ENCODE measurements at places on chromosomes 16 and 17.

GRCh38 chr17:19239544-19239943 lies 2.4 kb downstream of the EPN2 start:
- DNase-seq, result no peak

DNA sequence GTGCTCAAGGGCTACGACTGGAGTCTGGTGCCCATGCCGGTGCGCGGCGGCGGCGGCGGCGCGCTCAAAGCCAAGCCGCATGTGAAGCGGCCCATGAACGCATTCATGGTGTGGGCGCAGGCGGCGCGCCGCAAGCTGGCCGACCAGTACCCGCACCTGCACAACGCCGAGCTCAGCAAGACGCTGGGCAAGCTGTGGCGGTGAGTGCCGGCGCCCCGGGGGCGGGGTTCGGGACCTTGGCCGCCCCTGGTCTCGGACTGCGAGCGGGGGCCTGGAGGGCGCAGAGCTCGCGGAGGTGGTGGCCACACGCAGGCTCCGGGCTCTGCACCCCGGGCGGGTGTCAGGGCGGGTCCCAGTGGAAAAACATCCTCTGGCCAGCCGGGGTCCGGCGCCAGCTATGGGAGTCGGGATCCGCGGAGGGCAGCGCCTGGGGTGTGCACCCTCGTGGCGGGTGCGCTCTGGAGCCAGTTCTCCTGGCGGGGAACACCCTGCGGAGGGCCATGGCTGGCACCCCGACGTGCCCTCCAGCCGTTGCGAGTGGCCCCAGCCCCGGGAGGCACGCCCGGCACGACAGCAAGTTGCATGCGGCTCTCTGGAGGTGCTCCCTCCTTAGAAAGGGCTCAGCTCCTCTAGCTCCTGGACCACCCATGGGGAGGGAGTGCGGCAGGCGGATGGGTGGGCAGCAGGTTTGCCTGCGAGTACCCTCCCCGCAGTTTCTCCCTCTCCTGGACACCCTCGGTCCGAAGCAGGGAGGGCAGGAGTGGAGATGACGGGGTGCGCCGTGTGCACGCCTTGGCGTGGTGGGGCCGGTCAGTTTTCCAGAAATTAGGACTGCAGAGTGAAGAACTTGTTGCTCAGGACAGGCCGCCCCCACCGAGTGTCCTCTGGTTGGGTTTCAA lies 824 bp downstream of the SOX8 start:
- DNase-seq, result no peak

DNA sequence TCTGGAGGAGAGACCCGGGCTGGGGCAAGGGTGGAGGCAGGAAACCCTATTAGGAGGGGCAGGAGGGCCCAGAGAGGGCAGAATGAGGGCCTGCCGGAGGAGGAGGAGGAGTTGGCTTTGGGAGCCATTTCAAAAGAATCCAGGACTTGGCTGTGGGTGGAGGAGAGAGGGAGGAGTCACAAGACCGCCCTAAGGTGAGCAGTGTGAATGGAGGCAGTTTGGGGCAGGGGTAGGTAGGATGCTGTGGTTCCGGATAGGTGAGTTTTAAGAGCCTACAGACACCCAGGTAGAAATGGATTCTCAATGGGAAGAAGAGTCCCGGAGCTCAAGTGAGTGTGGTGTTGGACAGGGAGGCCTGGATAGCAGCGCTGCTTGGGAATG lies 80.3 kb downstream of the ARHGAP23 start:
- no peak for DNase-seq

DNA sequence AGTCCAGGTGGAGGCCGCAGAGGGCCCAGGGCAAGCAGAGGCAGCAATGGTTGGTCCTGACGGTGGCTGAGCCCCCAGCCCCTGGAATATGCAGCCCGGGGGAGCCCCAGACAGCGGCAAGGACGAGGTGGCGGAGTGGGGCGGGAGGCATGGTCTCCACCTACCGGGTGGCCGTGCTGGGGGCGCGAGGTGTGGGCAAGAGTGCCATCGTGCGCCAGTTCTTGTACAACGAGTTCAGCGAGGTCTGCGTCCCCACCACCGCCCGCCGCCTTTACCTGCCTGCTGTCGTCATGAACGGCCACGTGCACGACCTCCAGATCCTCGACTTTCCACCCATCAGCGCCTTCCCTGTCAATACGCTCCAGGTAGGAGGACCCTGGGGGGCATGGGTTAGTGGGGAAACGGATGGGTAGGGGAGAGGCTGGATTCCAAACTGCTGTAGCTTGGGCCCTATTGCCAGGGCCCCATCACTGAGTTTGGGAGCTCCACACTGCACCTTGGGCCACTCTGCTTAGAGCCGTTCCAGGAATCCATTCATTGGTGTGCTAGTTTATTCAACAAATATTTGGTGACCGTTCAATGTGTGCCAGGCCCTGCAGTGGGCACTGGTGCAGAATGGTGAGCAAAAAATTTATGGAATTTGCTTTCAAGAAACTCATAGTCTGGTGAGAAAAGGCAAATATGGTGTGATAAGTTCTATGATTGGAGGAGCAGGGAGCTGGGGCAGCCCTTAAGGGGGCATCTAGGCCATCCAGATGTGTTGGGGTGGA lies 3.8 kb downstream of the RASL10B start:
- DNase-seq, result no peak

Measured in RPMI7951 (cell line).